Stimulated activated CD8-positive, alpha-beta memory T cell treated with anti-CD3 and anti-CD28 coated beads, Interleukin-15, amount 100 ng/mL, for 4 hours (primary cell): ENCODE measurements at places on chromosomes 2 and 18.

GRCh38 chr2:206125901-206126300 is 33.3 kb downstream of the NDUFS1 start:
- DNase-seq, result no peak

- DNase-seq, result no peak
Measured at GRCh38 chr2:105904938-105905337, 160.2 kb downstream of the NCK2 start.

DNA sequence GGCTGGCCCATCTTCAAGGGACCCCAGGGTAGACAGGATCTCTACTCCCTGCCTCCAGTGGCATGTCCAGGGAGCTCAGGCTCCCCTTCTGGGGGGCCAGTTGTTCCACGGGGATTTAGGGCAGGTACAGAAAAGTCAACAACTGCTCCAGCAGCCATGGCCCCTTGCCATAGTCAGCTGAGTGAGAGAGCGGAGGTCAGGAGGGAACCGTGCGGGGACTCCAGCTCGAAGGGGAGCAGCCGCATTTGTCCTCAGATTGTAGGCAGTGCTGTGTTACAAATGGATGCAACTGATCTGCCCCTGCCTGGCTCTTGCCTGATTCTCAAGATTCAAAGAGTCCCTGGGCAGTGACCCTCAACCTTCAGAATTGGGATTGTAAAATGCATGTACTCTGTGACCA is 49.9 kb downstream of the ITGB1BP1 start:
- DNase-seq, result no peak

- no peak for DNase-seq
Measured at GRCh38 chr2:158668001-158668765, 126.9 kb upstream of the DAPL1 start.

GRCh38 chr2:69933839-69934613 is 19.1 kb downstream of the MXD1 start:
- DNase-seq, result no peak

DNA sequence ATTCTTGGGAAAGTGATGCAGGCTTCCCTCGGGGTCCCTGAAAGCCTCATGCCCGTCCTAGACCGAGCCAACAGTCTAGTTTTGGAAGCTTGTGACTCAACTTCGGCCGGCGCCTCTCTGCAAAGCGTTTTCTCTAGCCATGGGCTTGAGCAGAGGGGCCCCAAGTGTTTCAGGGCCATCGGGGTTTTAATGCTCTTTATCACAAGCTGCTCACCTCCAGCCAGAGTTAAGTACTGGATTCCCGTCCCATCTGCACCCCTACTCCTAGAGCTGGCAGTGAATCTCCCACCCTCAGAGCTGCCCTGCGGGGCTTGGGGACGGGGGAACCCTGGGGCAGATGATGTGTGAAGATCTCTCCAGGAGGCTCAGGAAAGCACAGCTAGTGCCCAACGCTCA is 7.3 kb downstream of the RAX start:
- DNase-seq, result no peak

DNA sequence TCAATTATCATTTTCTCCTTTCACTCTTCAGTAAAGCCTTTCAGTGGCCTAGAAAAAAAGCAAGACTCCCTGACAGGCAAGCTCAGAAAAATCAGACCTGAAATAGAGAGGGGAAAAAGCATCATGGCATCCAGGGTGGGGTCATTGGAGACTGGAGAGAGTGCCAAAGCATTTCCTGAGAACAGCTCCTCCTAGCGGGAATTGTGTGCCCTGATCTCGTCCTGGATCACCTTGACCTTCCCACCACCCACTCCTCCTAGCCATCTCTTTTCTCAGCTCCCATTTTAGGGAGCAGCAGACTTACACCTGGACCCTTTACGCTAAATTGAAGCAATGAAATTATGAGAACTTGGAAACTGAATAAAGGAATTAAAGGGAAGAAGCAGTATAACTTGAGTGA is 176.6 kb downstream of the VWC2L start:
- no peak for DNase-seq

DNA sequence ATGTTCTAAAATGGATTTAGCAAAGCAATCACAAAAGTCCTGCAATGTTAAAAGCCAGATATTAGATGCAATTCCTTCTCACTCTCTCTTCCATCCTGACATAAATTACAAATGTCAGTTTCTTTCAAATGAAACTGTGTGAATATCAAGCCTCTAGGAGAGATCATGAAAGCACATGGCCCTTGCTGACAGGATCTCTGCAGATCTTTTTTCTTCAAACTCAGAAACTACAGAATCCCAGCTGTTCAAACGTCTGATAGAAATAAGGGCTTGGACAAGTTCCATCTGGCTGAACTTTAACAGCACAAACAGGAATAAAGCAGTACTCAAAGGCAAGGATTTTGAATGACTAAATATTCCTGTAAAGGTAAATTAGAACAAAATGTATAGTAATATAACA is 47.6 kb downstream of the PDE1A start:
- no peak for DNase-seq

DNA sequence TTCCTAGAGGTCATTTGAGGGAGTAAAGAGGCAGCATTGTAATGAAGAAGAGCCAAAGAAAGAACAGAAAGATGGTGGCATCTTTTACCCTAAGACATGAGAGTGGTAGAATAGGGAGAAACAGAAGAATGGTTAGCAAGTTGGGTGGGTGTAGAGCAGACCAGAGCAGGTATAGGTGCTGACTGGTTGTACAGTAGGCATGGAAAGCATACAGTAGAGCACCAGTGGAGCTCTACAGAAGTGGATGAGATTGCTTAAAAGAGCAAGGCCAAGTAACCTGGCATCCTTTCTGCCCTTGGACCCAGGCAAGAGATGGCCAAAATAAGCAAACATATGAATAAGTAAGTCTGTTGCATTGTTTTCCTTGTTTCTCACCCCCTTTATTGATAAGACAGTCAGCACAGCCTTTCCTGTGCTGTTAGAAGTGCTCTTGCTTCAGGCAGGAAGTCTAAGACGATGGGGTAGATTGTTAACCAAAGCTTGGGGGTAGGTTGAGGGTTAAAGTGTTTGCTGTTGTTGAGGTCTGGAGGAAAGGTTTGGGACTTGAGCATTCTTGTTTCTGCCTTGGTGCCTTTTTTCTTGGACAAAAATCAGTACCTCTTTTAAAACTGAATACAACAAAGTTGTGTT is 76.9 kb downstream of the DIS3L2 start:
- DNase-seq, result no peak

- DNase-seq, result no peak
Measured at GRCh38 chr2:238167761-238168160, 9.0 kb downstream of the ERFE start.

DNA sequence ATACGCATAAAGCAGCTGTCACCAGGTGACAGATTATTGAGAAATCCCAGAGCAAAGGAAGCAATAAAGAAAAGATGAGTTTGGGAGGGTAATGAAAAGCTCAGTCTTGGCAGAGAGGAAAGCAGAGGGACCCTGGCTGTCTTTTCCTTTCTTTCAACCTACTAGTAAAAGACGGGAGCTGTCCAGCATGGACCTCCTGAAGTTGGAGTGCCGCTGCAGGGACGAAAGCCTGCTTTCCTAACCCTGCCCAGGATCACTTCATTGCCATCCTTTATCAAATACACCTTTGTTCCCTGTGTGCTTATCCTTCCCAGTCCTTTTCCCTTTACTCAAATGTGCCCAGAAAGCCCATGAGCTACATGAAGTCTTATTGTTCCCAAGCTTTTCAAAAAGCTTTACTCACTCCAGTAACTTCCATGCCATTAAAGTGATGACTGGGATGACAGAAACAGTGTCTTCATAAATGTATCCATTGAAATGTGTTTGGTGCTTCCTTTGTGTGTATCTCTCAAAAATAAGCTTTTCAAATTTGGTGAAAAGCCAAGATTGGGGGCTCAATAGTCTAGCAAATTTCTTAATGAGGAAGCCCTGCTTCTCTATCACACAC is 3.7 kb upstream of the SPR start:
- DNase-seq, result no peak

GRCh38 chr2:113203901-113204519 is 30.2 kb downstream of the PSD4 start:
- DNase-seq, result peak; percentile 44

GRCh38 chr2:10252661-10253060 is 50.0 kb upstream of the HPCAL1 start:
- DNase-seq, result no peak

DNA sequence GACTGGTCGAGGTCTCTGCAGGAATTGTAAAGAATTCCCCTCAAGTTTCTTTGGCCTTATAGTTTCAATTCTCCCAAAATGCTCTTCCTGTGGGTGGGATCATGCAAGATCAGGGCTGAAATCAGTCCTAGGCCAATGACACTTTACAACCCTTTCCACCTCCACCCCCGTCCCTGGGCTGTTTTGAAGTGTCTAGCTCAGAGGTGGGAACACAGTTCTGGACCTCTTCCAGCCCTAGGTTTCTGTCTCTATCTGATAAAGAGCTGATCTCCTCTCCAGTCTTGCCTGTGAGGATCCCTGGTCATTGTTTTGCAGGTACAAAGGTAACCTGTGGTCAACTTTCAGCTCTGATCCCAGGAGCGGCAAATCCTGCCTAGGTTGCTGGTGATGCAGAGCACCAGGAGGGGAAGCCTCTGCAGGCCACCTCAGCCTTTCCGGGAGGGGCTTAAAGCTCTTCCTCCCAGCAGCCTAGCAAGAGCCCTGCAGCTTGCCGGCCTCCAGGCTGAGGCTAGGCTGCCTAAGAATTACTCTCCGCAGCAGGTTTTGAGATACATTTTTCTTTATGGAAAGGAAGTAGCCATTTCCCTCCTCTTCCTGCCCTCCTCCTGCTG is 69.8 kb upstream of the WIPF1 start:
- DNase-seq, result no peak
